ENCODE measurements at places on chromosomes 1 and 21. TPM values are rescaled to one million over a fixed set of nuclear protein-coding genes. Genes with fewer than 3 reads are reported as not detected.
A peak's percentile ranks its signal among the peaks of the same experiment; 100 is the strongest.

DNA sequence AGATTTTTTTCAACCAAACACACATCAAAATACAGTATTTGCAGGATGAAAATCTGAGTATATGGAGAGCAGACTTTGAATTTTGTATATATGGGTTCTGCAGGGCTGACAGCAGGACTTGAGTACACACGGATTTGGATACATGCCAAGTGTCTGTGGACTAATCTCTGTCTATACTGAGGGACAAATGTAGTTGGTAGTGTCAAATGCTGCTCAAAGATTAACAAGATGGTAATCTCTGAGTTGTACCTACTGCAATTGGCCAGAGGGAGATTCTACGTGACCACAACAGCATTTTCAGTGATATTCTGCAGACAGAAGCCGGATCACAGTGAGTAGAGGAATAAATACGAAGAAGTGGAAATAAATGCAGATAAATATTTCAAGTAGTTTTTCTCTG lies 43.4 kb downstream of the SHCBP1L start:
- DNase-seq = no peak

The SLC1A7 gene
- 0.09 TPM for polyA plus RNA-seq

- peak; percentile 37 for DNase-seq
These were observed 812 bp downstream of the CACHD1 start for GRCh38 chr1:64470665-64471217.

- no peak for DNase-seq
These were observed 56.5 kb upstream of the ESRRG start for GRCh38 chr1:216779686-216780085.

The CHML gene
- 23.2 TPM for polyA plus RNA-seq

DNA sequence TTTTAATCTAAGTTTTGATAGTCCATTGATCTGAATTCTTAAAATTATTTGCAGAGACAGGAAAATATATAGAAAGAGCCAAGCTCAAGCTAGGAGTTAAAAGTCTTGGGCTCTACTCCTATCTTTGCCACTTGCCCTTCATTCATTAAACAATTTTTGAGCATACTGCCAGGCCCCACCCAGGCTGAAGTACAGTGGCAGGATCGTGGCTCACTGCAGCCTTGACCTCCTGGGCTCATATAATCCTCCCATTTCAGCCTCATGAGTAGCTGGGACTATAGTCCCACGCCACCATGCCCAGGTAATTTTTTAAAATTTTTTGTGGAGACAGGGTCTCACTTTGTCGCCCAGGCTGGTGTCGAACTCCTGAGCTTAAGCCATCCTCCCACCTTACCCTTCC lies 8.2 kb downstream of the TRMT13 start:
- DNase-seq = no peak
